Cardiac septum (tissue), 1 donor: ENCODE measurements at places on chromosomes 16 and 17. TPM values are rescaled to one million over a fixed set of nuclear protein-coding genes. Genes with fewer than 3 reads are reported as not detected.

The TM4SF5 gene
- not detected for total RNA-seq

The TRAPPC1 gene
- 114 TPM for total RNA-seq

The LYRM1 gene
- 37.7 TPM for total RNA-seq

The C16orf96 gene
- total RNA-seq: 0.11 TPM

The C17orf107 gene
- total RNA-seq: 0.46 TPM

The BCAR1 gene
- 80.3 TPM for total RNA-seq

The LGALS9C gene
- not detected for total RNA-seq

The TSPOAP1 gene
- total RNA-seq: 10.7 TPM

The SLC6A4 gene
- total RNA-seq: 0.70 TPM

The PPY gene
- total RNA-seq: not detected

The GPT2 gene
- total RNA-seq: 7.3 TPM

The GPR139 gene
- not detected for total RNA-seq

The KRT28 gene
- total RNA-seq: not detected

The RNF43 gene
- 1.6 TPM for total RNA-seq

The CCL22 gene
- not detected for total RNA-seq

The ZNF500 gene
- 7.2 TPM for total RNA-seq

The ZNF232 gene
- 4.1 TPM for total RNA-seq

The FBXL20 gene
- 11.0 TPM for total RNA-seq

The RHBDF1 gene
- total RNA-seq: 31.4 TPM

The FOXJ1 gene
- not detected for total RNA-seq

The CDYL2 gene
- 6.0 TPM for total RNA-seq

The HEATR9 gene
- total RNA-seq: not detected

The DCUN1D3 gene
- total RNA-seq: 10.0 TPM

The TBC1D3 gene
- not detected for total RNA-seq

The ORC6 gene
- 3.0 TPM for total RNA-seq

The ALDH3A1 gene
- 0.24 TPM for total RNA-seq

The SHPK gene
- total RNA-seq: 4.8 TPM

The NPIPB13 gene
- 3.2 TPM for total RNA-seq

The SLC9A5 gene
- total RNA-seq: 1.1 TPM

The GH1 gene
- not detected for total RNA-seq

The MT1E gene
- total RNA-seq: 36.1 TPM

The GH2 gene
- total RNA-seq: not detected

The COG7 gene
- total RNA-seq: 14.4 TPM

The CNTNAP4 gene
- not detected for total RNA-seq

The CYBA gene
- 26.8 TPM for total RNA-seq

The SYT17 gene
- 0.81 TPM for total RNA-seq

The NHLRC4 gene
- total RNA-seq: 0.30 TPM

The SMIM5 gene
- 1.7 TPM for total RNA-seq

The IL21R gene
- 1.4 TPM for total RNA-seq

The TRPV3 gene
- 1.0 TPM for total RNA-seq

The MRPL45 gene
- total RNA-seq: 26.3 TPM

The NGFR gene
- 9.9 TPM for total RNA-seq

The RND2 gene
- total RNA-seq: 0.89 TPM

The SCGB1C2 gene
- total RNA-seq: not detected

The RPL13 gene
- total RNA-seq: 882 TPM

The GAA gene
- 47.0 TPM for total RNA-seq

The PPM1E gene
- 1.1 TPM for total RNA-seq

The RAI1 gene
- 28.8 TPM for total RNA-seq

The CSH2 gene
- total RNA-seq: not detected

The C17orf100 gene
- total RNA-seq: 0.48 TPM

The UTS2R gene
- 0.51 TPM for total RNA-seq

The INCA1 gene
- total RNA-seq: 1.8 TPM
